ENCODE measurements at places on chromosomes 3 and 15.

DNA sequence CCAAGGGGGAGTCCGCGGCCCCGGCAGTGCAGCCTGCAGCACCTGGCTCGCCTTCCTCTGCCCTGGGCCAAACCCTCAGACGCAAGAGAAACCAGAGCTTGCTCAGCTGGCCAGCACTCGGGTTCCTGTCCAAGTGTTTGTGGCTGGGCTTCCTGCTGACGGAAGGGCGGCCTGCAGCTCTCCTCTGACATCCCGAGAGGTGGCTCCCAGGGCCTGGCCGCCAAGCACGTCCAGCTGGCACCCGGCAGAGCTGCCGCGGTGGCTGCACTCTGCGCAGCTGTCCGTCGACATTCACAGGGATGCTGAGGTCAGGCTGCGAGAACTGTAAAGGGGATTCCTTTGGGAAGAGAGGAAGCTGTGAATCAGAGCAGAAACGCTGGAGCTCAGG is 85.6 kb downstream of the CPN2 start:
- DNase-seq: peak; percentile 50

- no peak for DNase-seq
Measured at GRCh38 chr3:871651-872050, 221.2 kb upstream of the CNTN6 start.

DNA sequence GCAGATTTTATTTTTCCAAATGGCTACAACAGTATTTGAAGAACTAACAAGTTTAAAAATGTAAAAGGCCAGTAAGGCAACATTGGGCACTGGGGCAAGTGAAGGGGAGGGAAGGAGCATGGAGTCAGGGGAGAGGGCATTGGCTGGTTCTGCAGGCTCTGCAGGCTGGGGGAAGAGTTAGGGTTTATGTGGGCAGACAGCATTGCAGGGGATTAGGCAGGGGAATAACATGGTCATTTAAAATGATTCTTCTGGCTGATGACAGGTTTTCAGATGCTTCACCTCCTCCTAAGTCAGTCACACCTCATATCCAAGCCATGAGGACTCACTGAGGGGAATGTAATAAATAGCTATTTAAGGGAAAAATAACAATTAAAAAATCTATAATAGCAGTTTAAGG is 52.6 kb downstream of the BTD start:
- no peak for DNase-seq

GRCh38 chr15:25735550-25736384 is 127.4 kb downstream of the ATP10A start:
- no peak for DNase-seq

DNA sequence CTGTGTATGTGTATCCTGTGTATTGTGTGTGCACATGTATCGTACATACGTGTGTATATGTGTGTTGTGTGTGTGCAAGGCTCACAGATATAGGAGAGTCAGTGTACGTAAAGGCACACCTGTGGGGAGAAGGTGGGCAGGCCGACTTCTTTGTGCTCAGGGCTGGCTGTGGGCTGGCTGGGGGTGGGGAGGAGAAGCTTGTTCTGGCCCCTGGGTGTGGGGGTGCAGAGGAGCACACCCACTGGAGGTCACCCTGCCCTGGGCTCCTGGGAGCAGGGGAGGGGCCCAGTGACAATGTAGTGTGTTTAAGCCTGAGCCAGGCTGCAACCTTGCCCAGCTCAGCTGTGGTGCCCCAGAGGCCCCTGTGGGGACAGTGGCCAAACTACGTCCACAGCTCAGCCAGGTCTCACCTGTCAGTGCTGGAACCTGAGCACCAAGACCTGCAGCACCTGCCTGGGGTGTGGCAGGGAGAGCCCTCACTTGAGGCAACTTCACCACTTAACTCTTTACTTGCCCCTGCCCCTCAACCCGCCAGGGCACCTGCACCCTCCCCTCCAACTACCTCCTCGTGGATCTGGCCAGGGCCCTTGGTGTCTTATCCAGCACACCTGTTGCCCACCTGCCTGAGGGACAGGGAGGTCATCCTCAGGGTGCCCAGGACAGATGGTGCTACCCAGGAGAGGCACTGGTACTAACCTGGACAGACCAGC is 2.6 kb upstream of the HHATL start:
- no peak for DNase-seq

- DNase-seq: no peak
Measured at GRCh38 chr3:149058602-149059001, 27.7 kb downstream of the HLTF start.

GRCh38 chr3:197083486-197083885 is 53.9 kb upstream of the MELTF start:
- DNase-seq: peak; percentile 48

GRCh38 chr3:69426291-69426966 is 40.5 kb upstream of the FRMD4B start:
- no peak for DNase-seq

DNA sequence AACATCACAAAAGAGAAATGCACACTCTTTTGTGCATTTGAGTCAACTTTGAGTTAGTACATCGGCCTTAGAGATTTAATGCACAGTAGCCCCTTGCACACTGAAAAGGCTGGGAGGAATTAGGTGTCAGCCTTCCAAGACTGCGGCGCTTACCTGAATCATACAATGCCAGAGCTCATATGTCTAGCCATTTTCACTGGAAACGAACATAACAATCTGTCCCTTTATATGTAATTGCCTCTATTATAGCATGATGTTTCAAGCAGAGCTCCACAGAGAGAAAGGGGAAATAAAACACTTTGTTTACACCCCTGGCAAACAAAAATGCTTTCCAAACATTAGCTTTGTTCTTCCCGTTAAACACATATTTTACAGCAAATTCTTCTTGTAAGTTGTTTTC is 315.7 kb upstream of the SLCO3A1 start:
- DNase-seq: no peak

DNA sequence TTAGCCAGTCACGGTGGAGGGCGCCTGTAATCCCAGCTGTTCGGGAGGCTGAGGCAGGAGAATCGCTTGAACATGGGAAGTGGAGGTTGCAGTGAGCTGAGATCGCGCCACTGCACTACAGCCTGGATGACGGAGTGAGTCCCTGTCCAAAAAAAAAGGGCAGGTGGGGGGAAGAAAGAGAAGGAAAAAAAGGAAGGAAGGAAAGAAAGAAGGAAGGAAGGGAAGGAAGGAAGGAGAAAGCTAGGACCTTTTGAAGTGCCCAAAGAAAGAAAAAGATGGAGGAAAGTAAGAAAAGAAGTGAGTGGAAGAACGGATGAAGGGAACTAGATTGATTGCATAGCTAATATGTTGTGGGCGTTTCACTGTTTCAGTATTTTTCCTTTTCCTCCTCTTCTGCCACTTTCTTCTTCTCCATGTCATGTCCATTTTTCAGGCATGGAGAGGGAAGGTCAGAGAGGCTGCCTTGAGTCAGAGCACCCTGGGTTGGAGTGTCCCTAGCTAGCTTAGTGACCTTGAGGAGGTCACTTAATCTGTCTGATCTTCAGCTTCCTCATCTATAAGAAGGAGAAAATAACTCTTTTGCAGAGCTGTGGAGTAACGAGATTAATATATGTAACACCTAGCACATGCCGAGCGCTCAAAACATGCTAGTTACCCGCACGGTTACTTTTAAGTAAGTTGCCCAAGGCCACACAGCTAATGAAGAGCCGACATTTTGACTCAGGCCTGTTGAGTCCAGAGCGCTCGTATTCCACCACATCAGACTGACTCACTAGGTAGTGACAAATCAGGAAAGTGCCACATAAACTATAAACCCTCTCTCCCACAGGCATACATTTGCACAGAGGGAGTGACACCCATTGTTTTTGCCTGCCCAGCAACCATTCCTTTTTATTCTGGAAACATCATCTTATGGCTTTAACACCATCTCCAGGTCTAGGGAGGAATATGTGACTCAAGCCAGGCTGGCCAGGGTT is 42.2 kb downstream of the BHLHE40 start:
- peak; percentile 41 for DNase-seq

GRCh38 chr3:81761904-81762580 is 597 bp upstream of the GBE1 start:
- DNase-seq: no peak

GRCh38 chr15:31510057-31510456 is 183.4 kb downstream of the KLF13 start:
- DNase-seq: no peak

- no peak for DNase-seq
Measured at GRCh38 chr3:130529486-130530215, 12.7 kb downstream of the COL6A6 start.

- no peak for DNase-seq
Measured at GRCh38 chr3:159907828-159908227, 80.8 kb upstream of the IL12A start.
